ENCODE measurements at places on chromosomes 4 and X.

DNA sequence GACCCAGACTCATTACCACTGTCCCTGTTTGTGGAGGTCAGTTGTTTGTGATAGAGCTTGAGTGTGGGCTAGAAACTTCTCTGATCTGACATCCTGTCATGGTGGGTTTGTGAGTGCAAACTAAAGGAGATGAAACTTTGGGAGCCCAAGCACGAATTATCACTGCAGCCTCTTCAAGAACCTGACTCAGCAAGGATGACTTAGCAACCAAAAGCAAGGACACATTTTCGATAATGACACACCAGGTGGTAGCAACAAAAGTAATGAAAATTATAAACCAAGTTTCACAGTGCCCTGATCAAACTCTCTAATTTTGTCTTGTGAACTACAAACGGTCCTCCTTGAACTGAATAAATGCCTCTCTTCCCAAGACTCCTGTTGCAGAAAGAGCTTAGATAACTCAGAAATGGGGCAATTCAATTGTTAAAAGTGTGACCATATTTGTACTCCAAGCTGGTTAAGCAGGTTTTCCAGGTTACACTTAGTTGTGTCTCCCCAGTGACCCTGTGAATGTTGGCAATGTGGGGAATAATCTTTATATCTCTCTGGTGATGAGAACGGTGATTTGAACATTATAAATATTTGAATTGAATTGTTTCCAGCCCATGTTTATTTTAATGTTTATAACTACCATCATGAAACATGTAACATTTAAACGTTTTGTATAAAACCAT lies 52.6 kb upstream of the ATP8A1 start:
- no peak for DNase-seq

DNA sequence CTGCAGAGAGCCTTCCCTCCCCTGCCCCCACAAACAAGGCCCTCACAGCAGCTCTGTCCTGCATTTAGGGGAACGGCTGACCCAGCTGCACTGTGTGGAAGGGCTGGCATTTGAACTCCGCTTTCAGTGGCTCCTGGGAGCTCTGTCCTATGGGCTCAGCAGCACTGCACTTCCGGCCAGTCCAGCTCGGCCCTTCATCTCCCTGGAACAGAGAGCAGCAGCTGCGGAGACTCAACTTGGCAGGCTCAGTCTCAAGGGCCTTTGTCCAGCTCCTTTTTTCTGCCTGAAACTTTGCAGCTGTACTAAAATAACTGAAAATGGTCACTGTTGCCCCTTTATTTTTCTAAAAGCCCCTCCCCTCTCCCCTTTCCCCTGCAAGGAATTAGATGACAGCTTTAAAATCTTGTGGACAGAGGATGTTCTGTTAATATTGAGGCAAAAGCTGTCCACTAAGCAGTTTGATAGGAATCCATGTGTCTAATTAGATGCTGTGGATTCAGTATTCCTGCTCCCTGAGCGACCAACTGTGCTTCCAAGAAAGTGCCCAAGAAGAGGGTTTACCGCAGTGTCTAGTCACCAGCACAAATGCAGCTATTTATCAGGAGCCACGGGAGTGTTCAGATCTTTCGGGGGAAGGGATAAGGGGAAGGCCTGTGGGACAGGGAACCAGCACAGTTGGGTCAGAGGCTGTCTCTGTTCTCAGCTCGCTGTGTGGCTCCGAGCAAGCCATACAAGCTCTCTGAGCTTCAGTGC lies 133.1 kb downstream of the AFAP1 start:
- no peak for DNase-seq

- no peak for DNase-seq
Measured at GRCh38 chr4:103307453-103308247, 109.5 kb upstream of the CENPE start.

DNA sequence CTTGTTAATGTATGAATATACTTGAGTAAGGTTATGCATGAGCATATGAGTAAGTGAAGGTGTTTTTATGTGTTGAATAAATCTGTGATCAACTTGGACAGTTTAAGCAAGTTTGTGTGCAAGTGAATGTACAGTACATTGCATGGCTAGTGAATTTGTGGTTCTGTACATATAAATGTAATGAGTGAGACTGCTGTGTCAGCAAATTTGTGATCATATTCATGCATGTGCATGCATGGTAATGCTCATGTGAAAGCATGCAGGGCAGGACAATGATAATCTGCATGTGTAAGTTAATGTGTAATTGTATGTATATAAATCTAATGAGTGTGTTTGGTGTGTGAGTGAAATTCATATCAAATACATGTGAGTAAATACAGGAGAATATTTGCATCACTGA lies 188.5 kb downstream of the PWWP3B start:
- DNase-seq = no peak

GRCh38 chrX:48761674-48762471 lies at the start of gene GLOD5:
GLOD5 (plus strand) TSS chrX:48761747; CDS start chrX:48761791, 44 bp downstream.
- peak; percentile 5 for DNase-seq

DNA sequence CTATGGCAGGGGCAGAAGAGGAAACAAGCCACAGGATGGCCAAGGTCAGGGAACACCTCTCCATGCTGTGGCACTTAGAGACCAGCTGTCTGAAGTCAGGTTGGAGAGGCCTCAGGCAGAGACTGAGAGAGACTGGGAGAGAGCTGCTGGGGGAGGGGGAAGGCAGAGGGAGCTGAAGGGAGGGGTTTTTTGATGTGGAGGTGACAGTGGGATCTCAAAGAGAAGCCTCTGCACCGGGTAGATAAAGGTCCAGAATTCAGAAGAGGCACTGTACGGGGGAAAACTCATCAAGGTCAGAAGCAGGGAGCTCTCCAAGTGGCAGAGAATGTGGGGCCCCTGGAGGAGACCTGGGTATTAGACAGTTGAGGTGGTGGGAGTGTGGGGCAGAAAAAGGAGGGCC lies 41.6 kb upstream of the HMGB3 start:
- no peak for DNase-seq

DNA sequence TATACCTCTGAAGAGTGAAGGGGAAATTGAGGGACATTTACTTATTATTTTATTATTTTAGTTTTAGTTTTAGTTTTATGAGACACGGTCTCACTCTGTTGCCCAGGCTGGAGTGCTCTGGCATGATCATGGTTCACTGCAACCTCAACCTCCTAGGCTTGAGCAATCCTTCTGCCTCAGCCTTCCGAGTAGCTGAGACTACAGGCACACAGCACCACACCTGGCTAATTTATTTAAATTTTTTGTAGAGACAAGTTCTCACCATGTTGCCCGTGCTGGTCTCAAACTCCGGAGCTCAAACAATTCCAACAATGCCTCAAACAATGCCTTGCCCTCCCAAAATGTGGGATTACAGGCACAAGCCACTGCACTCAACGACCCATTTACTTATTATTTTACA lies 68.4 kb upstream of the BMP2K start:
- no peak for DNase-seq

DNA sequence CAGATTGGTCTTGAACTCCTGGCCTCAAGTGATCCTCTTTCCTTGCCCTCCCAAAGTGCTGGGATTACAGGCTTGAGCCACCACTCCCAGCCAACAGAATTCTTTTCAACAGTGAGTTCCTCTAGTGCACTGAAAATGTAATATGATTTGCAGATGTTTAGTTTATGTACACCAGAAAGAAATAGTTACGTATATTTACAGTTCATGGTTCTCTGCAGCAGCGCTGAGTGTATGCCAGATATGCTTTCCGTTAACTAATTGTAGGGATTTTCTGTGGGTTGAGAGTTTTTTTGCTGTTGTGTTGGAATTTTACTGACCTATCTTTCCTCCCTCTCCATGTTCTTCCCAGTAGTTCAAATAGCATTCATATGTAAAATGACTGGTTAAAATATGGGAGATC lies 44.0 kb downstream of the GAB1 start:
- no peak for DNase-seq

DNA sequence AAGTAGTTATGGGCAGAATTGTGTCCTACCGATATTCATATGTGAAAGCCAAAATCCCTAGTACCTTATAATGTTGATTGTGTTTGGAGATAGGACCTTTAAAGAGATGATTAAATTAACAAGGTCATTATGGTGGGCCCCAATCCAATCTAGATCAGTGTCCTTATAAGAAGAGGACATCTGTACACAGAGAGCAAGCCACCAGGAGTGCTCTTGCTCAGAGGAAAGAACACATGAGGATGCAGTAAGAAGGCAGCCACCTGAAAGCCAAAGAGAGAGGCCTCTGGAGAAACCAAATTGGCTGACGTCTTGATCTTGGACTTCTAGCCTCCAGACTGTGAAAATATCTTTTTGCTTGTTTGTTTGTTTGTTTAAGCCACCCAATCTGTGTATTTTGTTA lies 1290.8 kb upstream of the PABPC4L start:
- DNase-seq = no peak

- DNase-seq = no peak
Measured at GRCh38 chr4:9599266-9599665, 155.1 kb downstream of the DEFB131A start.

- no peak for DNase-seq
Measured at GRCh38 chrX:130121505-130121800, 11.2 kb upstream of the ELF4 start.

GRCh38 chrX:131058136-131058868 lies at the start of gene ARHGAP36:
ARHGAP36 (plus strand) TSS chrX:131058346; CDS start chrX:131081666, 23,320 bp downstream.
- no peak for DNase-seq

Measured in CD4-positive, alpha-beta T cell treated with Interleukin-17A for 4 hours (primary cell).